Smooth muscle cell of bladder (primary cell): ENCODE measurements at places on chromosomes 13 and 19. TPM values are rescaled to one million over a fixed set of nuclear protein-coding genes. Genes with fewer than 3 reads are reported as not detected.

Gene F2RL3
- under 0.01 and 0.18 TPM in 2 replicates for total RNA-seq

Gene TLE5
- 109 and 139 TPM in 2 replicates for total RNA-seq

Gene ZNF865
- 0.43 and 0.55 TPM in 2 replicates for total RNA-seq

Gene OR10H1
- not detected in 2 replicates for total RNA-seq

Gene MTUS2
- under 0.01 TPM in 1 of 2 replicates, not detected in the other for total RNA-seq

Gene RFPL4AL1
- total RNA-seq: not detected in 2 replicates

Gene HCN2
- total RNA-seq: 0.71 and 1.3 TPM in 2 replicates

Gene TBXA2R
- 0.43 and 0.92 TPM in 2 replicates for total RNA-seq

Gene PIH1D1
- 116 and 119 TPM in 2 replicates for total RNA-seq

Gene NXNL1
- total RNA-seq: not detected in 2 replicates

Gene FAM216B
- 0.09 and 0.14 TPM in 2 replicates for total RNA-seq

Gene PRKCG
- 0.14 TPM in 1 of 2 replicates, not detected in the other for total RNA-seq

Gene ANGPTL8
- total RNA-seq: 0.18 TPM in 1 of 2 replicates, not detected in the other

Gene STOML3
- not detected in 2 replicates for total RNA-seq

Gene TSSK6
- total RNA-seq: 1.4 and 1.8 TPM in 2 replicates

Gene MAMSTR
- 0.28 TPM in 2 replicates for total RNA-seq

Gene IGLON5
- not detected in 2 replicates for total RNA-seq

Gene IFNL1
- not detected in 2 replicates for total RNA-seq

Gene ZNF264
- 19.5 and 27.7 TPM in 2 replicates for total RNA-seq

Gene ZNF256
- total RNA-seq: 3.6 and 3.8 TPM in 2 replicates

Gene GPR183
- 0.09 TPM in 1 of 2 replicates, not detected in the other for total RNA-seq

Gene ZNF554
- total RNA-seq: 3.7 and 4.1 TPM in 2 replicates

Gene PRKACA
- 25.9 and 26.2 TPM in 2 replicates for total RNA-seq

Gene PTGIR
- 2.3 and 3.0 TPM in 2 replicates for total RNA-seq

Gene NLRP9
- not detected in 2 replicates for total RNA-seq

Gene CARS2
- 84.3 and 123 TPM in 2 replicates for total RNA-seq

Gene MED4
- total RNA-seq: 21.2 and 25.9 TPM in 2 replicates

Gene SIGLEC5
- not detected in 2 replicates for total RNA-seq

Gene C3
- 8.1 and 24.6 TPM in 2 replicates for total RNA-seq

Gene FXYD3
- 0.37 TPM in 1 of 2 replicates, not detected in the other for total RNA-seq

Gene EPS8L1
- total RNA-seq: 0.09 and 0.85 TPM in 2 replicates

Gene VSTM2B
- not detected in 2 replicates for total RNA-seq

Gene ZNF610
- total RNA-seq: 2.3 and 3.6 TPM in 2 replicates

Gene PABPC3
- 0.09 and 0.14 TPM in 2 replicates for total RNA-seq

Gene KLK15
- not detected in 2 replicates for total RNA-seq

Gene ZNF430
- 3.0 and 3.3 TPM in 2 replicates for total RNA-seq

Gene WDR88
- not detected in 2 replicates for total RNA-seq

Gene EHD2
- 119 and 133 TPM in 2 replicates for total RNA-seq

Gene RDH8
- not detected in 2 replicates for total RNA-seq

Gene F10
- 10.7 and 21.6 TPM in 2 replicates for total RNA-seq

Gene PSG7
- total RNA-seq: under 0.01 TPM in 1 of 2 replicates, not detected in the other

Gene CCDC61
- 5.7 and 7.2 TPM in 2 replicates for total RNA-seq

Gene KASH5
- total RNA-seq: not detected in 2 replicates

Gene PTPRS
- 84.3 and 112 TPM in 2 replicates for total RNA-seq

Gene TUBB4A
- total RNA-seq: not detected in 2 replicates

Gene CBARP
- 1.00 and 1.8 TPM in 2 replicates for total RNA-seq

Gene ZNF700
- 7.6 and 7.8 TPM in 2 replicates for total RNA-seq

Gene FGF22
- under 0.01 and 0.09 TPM in 2 replicates for total RNA-seq

Gene CADM4
- total RNA-seq: 2.0 and 3.0 TPM in 2 replicates

Gene RELB
- total RNA-seq: 5.5 and 7.3 TPM in 2 replicates

Gene MADCAM1
- 0.14 and 0.28 TPM in 2 replicates for total RNA-seq

Gene ZNF729
- total RNA-seq: not detected in 2 replicates

Gene SHISA7
- not detected in 2 replicates for total RNA-seq

Gene DPF1
- total RNA-seq: 0.55 and 0.57 TPM in 2 replicates
